ENCODE measurements at places on chromosomes 7 and 10. TPM values are rescaled to one million over a fixed set of nuclear protein-coding genes. Genes with fewer than 3 reads are reported as not detected.

The ARMC3 gene
- total RNA-seq = not detected

The VPS37D gene
- total RNA-seq = 0.64 TPM

The HIF1AN gene
- total RNA-seq = 24.8 TPM

The TRIM50 gene
- total RNA-seq = not detected

The SPRN gene
- total RNA-seq = not detected

The LBX1 gene
- 13.4 TPM for total RNA-seq

The AEBP1 gene
- total RNA-seq = 9.5 TPM

The DNAH11 gene
- total RNA-seq = 0.62 TPM

The LRRD1 gene
- total RNA-seq = not detected

The ZNF117 gene
- total RNA-seq = 0.88 TPM

The CNTNAP2 gene
- not detected for total RNA-seq

The THAP5 gene
- total RNA-seq = 28.7 TPM

The WDFY4 gene
- 0.94 TPM for total RNA-seq

The FKBP9 gene
- 32.1 TPM for total RNA-seq

DNA sequence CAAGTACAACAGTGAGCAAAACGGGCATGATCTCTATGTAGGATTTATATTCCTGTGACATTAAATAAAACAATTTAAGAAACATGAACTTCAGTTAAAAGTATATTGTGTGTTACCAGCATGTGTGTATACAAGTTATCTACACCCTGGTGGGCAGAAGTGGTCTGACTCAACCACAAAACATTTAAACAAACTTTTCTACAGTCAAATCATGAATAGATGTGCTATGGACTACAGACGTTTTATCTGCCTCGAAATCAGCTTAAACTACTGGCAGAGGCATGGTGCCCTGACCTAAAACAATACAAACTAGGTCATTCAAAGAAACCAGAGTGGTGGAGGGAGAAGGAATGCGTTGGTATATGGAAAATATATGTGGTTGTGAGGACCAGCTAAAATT, 3.6 kb downstream of the ARL3 start:
- DNase-seq = no peak

DNA sequence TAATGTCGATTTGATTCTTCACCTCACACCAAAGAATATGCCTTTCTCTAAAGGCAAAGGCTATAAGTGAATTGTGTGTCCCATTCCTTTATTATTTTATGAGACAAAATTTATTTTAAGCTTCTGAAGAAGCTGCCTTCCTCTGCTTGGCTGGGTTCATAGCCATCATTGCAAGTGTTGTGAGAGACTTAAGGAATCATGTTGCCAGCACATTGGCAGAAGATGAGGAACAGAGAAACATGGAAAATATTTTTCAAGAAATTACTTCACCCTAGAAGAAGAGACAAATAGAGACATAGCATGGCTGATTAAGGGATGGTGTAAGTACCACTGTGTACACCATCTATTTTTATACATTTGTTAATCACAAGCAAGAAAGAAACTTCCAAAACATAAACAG, 230.1 kb upstream of the SEMA3E start:
- no peak for DNase-seq

- peak; percentile 39 for DNase-seq
These were observed 59.2 kb downstream of the WIPF3 start for GRCh38 chr7:29865526-29865925.

DNA sequence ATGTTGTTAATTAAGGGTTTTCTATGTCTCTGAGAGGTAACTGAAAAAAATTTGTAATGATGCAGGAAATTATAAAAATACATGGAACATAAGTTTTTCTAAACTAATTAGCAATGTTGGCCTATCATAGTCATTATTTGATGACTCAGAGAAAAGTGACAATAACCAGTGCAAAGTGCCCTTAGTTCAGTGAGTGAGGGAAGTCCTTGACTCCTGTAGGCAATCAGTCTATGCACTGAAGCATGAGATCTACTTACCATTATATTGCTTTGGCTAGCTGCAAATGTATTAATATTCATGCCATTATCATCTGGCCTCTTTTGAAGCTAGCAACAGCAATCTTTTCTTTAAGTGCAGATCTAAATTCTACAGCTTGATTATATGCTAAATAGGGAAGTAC, 40.6 kb downstream of the CCDC172 start:
- DNase-seq = no peak

DNA sequence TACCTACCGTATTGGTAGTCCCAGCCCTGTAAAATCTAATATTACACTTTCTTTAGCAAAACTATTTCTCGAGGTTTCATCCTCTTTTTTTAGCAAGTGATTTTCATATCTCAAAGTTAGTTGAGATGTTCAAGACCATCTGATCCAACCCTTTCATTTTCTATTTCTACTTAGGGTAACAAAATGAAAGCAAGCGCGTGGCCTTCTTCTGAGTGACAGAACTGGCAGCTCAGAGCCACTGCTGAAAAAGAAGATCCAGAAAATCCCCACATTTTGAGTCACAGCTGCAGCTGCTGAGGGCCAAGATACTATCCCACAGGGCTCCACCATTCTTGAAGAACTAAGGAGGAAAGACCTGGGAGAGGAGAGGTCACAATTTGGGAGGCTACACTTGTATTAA, 24.8 kb upstream of the ZNF800 start:
- no peak for DNase-seq

DNA sequence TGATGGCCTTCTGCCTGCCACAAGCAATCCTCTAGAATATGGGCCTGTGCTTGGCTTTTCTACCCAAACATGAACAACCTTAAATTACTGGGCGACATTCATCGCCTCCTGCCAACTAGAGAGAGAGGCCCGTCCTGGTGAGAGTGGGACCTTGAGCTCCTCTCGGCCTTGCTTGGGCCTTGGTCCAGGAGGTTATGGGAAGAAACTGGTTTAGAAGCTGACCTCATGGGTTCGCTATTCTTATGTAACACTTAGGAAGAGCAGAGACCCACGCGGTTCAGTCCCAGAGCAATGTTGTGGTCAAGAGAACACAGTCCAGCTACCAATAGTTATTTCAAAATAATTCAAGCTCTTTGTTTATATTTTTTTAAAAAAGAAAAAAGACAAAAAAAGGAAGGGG, 176.3 kb upstream of the ZNF32 start:
- peak; percentile 50 for DNase-seq

GRCh38 chr7:2242541-2243429, 759 bp downstream of the NUDT1 start:
- DNase-seq = no peak

- no peak for DNase-seq
These were observed 47.2 kb downstream of the DNAJC12 start for GRCh38 chr10:67790534-67791408.

- no peak for DNase-seq
These were observed 8.0 kb downstream of the FRMPD2 start for GRCh38 chr10:48266528-48266927.

GRCh38 chr10:78703593-78703992, 365.2 kb upstream of the ZMIZ1 start:
- no peak for DNase-seq

- no peak for DNase-seq
These were observed 319.4 kb downstream of the WDR37 start for GRCh38 chr10:1375346-1376170.

DNA sequence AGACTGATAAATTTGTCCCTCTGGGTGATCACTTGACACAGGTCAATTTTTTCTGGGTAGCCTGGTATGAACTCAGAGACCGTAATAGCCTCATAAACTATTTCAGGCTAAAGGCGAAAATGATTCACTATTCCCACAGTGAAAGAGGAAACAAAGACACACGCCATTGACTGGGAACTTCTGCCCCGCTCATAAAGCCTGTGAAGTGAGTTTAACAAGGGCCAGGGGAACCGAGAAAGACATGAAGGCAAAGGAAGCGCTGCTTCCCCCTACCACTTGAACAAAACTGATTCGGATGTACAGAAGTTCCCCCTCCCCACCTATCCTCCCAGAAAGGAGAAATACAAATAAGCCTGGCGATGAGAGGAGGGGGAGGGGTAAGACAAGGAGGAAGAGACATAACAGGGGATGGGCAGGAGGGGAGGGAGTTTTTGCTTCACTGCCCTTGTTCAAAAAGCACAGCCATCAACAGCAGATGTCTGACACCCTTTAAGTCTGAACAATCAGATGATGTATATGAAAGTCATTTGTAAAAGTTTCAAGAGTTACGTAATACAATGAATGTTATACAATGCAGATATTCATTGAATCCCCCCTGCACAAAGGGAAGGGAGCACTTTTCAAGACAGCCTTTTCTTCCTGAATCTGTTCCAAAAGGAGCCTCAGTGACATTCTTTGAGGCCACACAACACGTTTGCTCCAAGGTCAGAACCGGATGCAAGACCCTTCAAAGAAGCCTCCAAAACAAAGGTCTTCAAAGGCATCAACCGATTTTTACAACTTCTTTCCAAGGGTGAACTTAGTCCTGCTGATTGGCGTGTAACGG, 734 bp downstream of the ABCB4 start:
- no peak for DNase-seq

- DNase-seq = no peak
These were observed 37.3 kb upstream of the ADAM12 start for GRCh38 chr10:126425489-126426065.

GRCh38 chr7:89104748-89105685, 309.5 kb upstream of the TEX47 start:
- no peak for DNase-seq

DNA sequence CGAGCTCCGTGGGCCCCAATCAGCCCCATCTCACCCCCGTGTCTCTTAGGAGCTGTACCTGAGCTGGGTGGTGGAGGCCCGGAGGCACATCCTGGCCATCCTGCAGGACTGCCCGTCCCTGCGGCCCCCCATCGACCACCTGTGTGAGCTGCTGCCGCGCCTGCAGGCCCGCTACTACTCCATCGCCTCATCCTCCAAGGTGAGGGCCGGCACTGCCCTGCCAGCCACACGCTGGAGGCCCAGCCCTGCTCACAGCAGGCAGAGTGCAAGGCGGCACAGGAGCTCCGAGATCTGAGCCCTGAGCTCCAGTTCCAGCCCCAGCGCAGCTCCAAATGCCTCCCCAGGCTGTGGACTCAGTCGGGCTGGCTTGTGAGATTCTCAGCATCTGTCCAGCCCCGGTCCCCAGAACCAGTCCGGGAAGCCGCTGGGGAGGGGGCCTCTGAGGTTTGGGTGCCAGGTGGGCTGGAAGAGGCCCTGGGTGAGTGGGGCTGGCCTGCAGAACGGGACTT, 9.3 kb downstream of the TMEM120A start:
- no peak for DNase-seq

DNA sequence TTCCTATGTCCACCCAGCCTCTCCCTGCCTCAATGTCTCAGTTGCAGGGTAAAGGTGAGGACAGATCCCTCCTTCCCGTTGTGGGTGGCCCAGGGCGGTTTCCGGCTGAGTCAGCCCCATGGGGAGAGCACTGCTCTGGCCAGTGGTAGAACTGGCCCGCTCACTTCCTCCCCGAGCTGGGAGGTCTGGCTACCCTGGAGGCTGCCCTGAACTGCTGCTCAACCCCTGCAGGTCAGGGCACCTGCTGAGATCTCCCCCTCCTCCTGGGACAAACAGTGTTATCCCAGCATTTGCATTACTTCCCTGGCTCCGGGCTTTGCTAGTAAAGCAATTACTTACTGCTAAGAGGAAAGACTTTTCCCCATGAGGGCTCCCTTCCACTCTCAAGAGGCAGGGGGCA, 21.4 kb upstream of the IMPDH1 start:
- DNase-seq = no peak

DNA sequence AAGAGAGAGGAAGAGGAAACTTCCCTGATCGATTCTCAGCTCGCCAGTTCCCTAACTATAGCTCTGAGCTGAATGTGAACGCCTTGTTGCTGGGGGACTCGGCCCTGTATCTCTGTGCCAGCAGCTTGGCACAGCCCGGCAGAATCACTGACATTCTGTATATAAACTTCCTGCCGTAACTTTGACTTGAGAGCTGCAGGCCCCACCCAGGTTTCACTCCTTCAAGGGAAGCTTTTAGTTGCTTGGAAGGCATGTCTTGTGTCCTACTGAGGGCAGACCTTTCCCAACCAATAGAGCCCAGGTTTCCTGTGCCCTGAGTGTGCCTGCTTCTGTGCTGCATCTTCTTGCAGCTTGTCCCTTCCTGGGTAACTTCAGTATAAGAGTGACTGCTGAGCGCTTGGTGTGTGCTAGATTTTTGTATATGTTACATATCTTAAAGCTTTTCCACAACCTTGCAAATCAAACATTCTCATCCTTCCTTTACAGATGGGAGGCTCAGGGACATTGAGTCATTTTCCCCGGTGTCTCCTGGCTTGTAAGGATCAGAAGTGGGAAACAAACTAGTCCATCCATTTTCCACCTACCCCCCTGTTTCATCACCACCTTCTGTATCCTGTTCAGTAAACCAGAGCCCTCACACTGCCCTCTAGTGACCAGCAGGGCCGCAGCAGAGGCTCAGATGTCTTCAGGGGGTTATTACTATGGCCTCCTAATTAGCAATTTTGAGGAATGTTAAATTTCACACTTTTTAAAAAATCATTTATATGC, 225.2 kb upstream of the PRSS58 start:
- DNase-seq = no peak

DNA sequence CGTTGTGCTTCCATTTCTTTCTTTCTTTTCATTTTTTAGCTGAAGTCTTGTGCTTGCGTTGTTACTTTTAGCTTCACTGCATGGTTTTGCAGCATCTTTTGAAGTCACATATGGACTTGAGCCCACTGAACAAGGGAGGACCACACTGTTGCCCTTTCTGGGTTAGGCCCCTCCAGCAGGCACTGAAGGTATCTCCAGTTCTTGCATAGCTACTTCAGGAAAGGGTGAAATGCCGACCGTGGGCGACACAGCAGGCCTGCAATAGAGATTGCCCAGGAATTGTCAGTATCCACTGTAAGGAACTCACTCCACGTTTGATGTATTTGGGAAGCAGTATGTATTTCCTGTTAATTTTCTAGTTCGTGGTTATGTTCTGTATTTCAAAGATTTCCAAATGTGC, 85.1 kb downstream of the WDR37 start:
- DNase-seq = no peak

GRCh38 chr10:69960988-69961880, 91.4 kb upstream of the MACROH2A2 start:
- no peak for DNase-seq

GRCh38 chr10:131266936-131267813, 44.3 kb downstream of the TCERG1L start:
- DNase-seq = no peak

- DNase-seq = no peak
These were observed 80.9 kb downstream of the FAM171A1 start for GRCh38 chr10:15290150-15290549.

- peak; percentile 40 for DNase-seq
These were observed 31.2 kb downstream of the ZNF467 start for GRCh38 chr7:149742075-149742701.

- DNase-seq = no peak
These were observed 26.2 kb upstream of the ABLIM1 start for GRCh38 chr10:114684084-114684821.

- DNase-seq = no peak
These were observed 11.4 kb downstream of the FAM241B start for GRCh38 chr10:69641261-69641980.

GRCh38 chr7:105219771-105220160, 169.0 kb downstream of the SRPK2 start:
- no peak for DNase-seq

Data from gastrocnemius medialis (tissue), 4 donors.